ENCODE measurements at places on chromosomes 3 and 15.

GRCh38 chr3:126084768-126085180, 850 bp upstream of the SLC41A3 start:
- no peak for DNase-seq

- no peak for DNase-seq
These were observed 55.7 kb downstream of the TNIK start for GRCh38 chr3:171404376-171404967.

DNA sequence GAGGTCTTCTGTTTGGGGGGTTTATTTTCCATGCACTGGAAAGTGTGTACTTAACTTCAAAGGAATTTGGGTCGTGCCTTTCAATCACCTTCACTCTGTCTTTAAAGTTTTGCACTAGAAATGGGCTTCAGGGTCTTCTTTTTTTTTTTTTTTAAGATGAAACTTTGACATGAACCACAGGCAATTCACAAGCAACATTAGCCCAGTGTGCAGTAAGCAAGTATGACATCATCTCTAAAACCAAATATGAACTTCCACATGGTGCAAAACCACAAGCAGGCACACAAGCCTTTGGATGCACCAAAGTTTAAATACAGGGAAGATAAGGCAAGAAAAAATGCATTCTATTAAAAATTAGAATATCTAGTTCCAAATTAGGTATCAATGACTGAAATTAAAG, 381.9 kb downstream of the ERC2 start:
- DNase-seq: no peak

GRCh38 chr15:64024172-64025050, 21.9 kb downstream of the DAPK2 start:
- DNase-seq: no peak

GRCh38 chr3:47890828-47891612, 88.1 kb downstream of the DHX30 start:
- no peak for DNase-seq

DNA sequence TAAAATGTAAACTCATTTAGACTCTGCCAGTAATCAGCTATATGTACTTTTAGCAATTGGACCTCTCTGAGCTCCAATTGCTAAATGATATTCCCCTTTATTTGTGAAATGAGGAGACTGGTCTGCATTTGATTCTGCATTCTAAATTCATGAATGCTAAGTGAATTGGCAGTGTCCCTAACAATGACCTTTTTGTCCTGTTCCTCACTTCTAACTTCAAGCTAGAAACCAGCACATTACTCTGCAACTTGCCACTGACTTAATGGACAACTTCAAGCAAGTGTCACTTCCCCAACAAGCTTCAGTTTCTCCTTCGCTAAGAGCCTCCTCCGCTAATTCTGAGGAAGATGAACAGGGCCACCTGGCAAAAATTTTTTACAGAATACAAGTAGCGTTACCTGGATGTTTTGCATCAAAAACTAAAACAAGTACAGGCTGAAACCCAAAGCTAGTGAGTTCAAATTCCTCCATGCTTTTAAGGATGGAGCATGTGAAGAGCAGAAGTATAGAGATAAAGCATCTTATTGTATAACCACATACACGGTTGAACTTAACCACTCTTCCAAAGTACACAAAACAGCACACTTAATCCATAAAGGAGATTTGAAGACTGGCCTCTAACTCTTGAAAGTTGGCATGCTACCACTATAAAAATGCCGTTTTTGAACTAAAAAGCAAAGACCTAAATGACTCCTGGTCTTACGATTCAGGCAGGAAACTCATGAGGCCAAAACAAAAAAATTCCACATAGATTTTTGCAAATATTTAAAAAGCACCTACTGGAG, 207.6 kb downstream of the MAGI1 start:
- no peak for DNase-seq

DNA sequence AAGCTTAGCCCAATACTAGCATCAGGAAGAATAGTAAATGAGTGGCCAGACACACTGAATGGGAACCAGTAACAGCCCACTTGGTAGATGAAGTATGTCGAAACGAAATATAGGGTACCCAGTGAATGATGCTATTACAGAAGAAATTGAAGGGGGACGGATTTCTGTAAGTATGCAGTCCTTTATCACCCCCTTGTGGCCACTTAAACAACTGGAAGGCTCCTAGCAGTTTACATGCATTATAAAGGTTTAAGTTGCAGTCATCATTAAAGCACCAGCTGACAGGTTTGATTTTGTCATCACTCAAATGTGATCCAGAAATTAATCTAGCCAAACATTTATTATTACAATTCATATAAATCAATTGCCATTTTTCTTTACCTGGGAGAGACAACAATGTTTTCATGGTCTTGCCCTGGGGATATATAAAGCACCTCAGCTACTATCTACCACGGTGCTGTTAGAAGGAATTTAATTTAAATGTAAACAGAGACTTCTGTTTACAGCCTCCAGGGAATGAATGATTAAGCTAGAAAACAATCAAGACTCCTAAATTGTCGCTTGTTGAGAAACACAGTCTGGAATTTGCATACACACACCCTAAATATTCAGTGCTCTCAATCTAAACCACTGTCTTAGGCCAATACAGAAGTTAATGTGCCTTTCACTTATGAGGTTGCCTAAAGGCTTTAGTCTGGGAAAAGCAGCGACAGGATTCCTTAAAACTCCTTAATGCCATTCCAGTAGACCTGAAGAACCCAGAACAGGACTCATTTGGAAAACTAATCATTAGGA, 7.8 kb downstream of the EIF1B start:
- DNase-seq: peak; percentile 14

- no peak for DNase-seq
These were observed 6.7 kb downstream of the RNU6-1 start for GRCh38 chr15:67832897-67833709.

DNA sequence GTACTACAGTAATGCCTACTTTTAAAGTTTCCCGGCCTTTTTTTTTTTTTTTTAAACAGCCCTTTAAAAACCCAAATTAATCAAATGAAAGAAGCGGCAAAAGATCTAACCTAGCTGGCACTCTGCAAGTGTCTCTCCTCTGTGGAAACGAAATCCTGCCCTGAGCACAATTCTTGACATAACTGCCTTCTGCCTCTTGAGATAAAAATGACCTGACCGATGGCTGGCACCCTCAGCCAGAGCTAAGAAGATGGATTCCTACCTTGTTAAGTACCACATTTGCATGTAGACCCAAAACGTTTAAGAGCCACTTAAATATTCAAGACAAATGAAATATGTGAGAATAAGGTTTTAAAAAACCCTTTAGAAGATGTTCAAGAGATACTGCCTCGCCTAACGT, 16.6 kb upstream of the SLC12A8 start:
- no peak for DNase-seq

DNA sequence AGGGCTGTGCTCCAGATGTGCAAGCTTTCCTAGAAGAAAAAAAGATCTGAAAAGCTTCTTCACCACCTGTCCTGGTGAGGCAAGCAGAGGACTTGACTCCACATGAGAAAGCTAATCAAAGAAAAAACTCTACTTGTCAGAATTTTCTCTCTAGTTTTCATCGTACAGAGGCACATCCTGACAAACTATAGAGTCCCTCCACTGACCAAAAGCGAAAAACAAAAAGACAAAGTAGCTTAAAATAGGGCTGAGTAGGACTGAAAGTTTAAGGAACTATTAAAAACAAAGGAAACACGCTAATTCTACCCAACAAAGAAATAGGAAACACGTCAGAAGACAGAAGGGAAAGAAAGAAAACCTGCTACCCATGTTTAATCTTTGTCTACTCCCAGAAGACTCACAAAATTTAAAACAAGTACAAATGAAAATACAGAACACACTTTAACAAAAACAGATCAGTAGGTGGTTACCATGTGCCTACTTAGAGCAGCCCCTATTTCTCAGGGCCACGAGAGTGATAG, 26.5 kb downstream of the NANOGP8 start:
- DNase-seq: no peak

GRCh38 chr15:86677278-86677677, 597.6 kb downstream of the AGBL1 start:
- DNase-seq: no peak

DNA sequence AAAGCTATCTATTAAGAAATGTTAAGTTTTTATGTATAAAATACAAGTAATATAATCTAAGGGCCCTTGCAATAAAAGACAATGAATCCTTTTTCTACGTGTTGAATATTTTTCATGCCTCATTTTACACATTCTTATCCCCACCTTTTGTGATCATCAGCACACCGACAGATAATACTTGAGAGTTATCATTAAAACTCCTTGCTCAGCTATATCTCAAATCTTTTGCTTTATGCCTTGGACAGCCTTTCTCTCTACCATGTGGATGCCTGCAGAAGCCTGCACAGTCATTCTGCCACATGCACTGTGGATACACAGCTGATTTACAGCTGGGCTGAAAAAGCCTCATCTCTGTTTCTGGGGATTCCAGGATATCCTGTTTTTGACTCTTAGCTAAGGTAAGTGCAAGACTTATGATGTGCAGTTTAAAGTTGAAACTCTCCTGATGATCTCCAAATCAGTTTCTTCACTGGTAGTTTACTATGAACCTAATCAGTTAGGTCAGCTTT, 1565.1 kb downstream of the SI start:
- DNase-seq: no peak

- DNase-seq: no peak
These were observed 192.5 kb upstream of the CGNL1 start for GRCh38 chr15:57183614-57184344.

- no peak for DNase-seq
These were observed 17.5 kb upstream of the NMD3 start for GRCh38 chr3:161203485-161204098.

GRCh38 chr3:128532012-128532983, 39.3 kb upstream of the GATA2 start:
- no peak for DNase-seq

DNA sequence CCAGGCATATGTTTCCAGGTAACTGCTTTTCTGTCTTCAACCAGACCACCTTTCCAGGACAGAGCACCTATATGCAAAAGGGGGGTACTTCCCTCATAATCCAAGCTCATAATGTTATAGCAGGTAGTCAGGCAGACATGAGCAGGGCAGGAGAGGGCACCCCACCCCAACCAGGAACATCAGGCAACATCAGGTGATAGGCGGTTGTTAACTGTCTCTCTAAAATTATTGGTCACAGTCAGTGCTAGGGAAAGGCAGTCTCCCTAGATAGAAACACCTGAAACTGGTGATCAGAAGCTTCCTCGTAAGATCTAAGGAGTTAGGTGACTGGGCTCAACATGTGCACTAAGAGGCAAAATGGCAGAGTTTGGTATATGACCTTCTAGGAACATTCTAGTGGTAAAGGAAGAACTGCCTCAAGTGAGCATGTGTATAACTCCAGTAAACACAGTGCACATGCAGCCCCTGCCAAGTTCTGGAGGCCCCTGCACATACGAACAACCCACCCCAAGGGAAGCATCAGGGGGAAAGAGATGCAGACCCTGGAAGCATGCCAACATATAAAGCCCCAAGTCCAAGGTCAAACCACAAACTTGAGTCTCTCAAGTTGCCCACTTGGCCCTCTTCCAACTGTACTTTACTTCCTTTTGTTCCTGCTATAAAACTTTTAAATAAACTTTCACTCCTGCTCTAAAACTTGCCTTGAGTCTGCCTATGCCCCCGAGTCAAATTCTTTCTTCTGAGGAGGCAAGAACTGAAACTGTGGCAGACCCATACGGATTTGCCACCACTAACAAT, 270.9 kb downstream of the ULK4 start:
- no peak for DNase-seq

- DNase-seq: no peak
These were observed 93.8 kb downstream of the LRIG1 start for GRCh38 chr3:66406831-66407610.

DNA sequence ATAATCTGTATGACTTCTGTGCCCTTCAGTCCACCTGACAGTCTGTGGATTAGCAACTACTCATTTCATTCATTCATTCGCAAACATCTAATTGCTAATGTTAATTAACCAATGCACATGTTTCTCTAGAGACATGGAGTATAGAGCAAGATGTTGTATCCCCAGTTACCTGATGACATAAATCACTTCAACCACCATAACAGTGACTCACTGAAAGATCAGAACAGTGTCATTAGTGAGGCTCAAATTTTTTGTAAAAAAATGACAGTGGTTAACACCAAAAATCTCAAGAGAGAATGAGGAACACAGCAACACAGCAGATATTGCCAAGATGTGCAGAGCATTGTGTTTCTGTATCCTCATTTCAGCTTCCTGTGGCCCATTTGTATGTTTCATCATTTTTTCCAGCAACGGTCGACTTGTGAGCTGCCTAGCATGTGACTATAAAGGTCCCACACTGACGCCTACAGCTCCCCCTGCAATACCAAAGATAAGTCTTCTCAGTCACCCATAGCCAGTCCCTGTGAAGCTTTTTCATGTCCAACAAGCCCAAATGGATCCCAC, 3.7 kb upstream of the PLD1 start:
- DNase-seq: peak; percentile 25

DNA sequence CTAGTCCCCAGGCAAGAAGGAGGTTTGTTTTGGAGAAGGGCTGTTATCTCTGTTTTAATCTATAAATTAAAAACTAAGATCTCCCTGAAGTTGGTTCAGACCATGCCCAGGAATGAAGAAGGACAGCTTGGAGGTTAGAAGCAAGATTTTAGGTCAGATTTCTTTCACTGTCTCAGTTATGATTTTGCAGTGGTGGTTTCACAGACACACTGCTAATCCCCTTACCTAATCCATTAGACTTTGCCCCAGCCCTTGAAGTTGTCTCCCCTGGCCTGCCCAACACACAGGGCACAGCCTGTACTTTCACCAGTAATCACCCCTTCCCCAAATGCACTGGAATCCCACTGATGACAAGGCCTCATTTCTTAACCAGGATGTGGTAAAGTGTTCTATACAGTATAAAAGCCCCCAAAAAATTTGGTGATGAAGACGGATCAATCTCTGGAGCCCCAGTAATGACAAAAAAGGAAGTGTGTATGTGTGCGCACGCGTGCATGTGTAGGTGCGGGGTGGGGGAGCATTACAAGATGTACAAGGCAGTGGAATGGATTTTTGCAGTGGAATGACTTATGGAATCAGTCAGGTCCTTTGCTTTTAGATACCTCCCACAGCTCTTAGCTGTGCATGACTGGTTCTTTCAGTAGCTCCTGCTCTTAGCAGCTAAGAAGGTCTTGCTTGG, 73.1 kb upstream of the TERB2 start:
- no peak for DNase-seq

- no peak for DNase-seq
These were observed 22.9 kb upstream of the FBLN2 start for GRCh38 chr3:13525827-13526625.

DNA sequence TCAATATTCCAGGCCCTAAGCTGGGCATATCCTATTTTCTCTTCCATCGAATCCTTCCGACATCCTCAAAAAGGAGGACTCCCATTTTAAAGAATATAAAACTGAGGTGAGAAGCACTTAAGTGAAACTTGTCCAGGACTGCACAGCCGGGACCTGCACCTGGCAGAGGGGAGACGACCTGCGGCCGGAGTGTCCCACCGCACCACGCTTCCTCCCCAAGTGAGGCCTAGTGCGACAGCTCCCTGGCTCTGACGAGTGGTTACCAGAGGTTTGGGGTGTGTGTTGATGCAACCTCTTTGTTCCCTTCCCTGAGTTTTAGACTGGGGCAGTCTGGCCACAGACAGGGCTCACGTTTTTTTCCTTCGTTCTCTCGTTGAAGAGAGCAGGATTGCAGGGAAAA, 24.9 kb upstream of the ATP2B2 start:
- no peak for DNase-seq

- no peak for DNase-seq
These were observed 4.3 kb upstream of the OR5H6 start for GRCh38 chr3:98259707-98260106.

- DNase-seq: no peak
These were observed 64.2 kb downstream of the MYO5A start for GRCh38 chr15:52464478-52464877.

Data from activated naive CD8-positive, alpha-beta T cell treated with anti-CD3 and anti-CD28 coated beads for 36 hours (primary cell).